Stimulated activated CD4-positive, alpha-beta T cell treated with anti-CD3 and anti-CD28 coated beads, Interleukin-12 subunit alpha, Interleukin-12 subunit beta, amount 100 ng/mL, for 24 hours (primary cell): ENCODE measurements at places on chromosomes 13 and 19.

DNA sequence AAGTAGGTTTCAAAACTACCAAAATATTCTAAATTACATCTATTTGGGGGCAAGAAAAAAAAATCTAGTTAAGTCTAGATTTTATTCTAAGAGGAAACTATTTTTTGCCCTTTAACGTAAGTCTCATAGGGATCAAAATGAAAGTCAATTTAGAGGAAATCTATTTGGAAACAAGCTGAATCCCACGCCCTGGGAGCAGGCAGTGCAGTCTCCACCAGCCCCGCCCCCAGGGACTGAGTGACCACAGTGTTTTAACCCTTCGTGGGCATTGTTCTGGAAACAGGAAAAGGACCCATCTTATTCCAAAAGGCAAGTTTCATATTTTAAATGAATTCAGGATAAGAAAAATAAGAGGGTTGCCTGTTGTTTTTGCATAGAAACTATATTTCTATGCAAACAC, 209.7 kb downstream of the SPRY2 start:
- DNase-seq, result no peak

DNA sequence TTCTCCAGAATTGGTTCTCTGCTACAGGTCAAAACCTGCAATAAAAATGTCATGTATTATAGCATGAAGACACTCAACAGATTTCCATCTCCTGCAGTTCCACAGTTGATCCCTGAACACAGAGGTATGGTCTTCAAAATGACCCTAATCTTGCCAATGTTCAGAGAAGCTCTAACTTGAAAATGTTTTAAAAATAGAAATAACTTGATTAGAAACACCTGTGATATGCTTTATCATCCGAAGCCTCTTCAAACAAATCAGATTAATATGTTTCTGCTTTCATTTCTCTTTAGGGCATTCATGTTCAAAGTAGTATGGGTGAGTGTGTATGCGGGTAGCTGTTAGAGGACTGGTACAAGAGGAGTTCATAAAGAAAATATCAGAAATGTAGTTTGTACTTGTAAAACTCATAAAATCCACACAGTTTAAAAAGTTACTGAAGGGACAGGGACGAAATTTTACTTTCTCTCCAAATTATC, 60.4 kb downstream of the KCNRG start:
- DNase-seq, result no peak

- DNase-seq, result no peak
Measured at GRCh38 chr19:58535857-58536256, 8.0 kb upstream of the TRIM28 start.

- DNase-seq, result no peak
Measured at GRCh38 chr19:27896091-27896490, 1316.9 kb downstream of the UQCRFS1 start.

DNA sequence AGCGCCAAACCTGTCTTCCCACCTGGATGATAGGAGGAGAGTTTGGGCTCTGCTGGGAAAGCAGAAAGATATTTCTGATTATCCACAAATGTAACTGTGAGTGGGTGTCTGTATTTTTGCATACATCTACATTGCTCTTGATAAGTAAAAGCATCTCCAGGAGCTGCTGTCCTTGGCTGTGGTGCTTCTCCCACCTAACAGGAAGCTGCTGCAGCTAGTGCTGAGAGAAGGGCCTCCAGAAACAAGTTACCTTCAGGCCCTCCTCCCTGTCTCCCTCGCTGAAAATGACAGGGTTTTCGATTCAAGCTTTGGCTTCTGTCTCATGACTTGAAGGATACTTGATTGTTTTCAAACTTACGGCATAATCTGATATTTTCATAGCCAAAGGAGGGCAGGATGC, 90.1 kb downstream of the FOXO1 start:
- DNase-seq, result no peak

DNA sequence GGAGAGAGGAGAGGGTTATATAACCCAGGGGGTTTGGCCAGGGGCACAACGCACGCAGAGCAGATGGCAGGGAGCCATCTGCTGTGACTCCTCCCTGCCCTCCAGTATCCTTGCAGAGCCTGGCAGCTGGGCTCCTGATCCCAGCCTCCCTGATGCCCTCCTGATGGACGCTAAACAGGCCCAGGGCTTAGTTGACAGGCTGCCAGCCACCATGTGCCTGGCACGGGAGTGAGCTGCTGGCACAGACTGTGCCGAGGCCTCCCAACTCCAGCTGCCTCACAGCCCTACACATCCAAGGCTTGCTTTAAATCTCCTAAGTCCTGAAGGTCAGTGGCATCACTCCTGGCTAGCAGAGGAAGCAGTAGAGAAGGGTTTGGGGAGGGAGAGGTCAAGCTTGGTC, 16.7 kb downstream of the SYDE1 start:
- DNase-seq, result no peak

GRCh38 chr19:582497-583197, 7.0 kb upstream of the HCN2 start:
- DNase-seq, result no peak

DNA sequence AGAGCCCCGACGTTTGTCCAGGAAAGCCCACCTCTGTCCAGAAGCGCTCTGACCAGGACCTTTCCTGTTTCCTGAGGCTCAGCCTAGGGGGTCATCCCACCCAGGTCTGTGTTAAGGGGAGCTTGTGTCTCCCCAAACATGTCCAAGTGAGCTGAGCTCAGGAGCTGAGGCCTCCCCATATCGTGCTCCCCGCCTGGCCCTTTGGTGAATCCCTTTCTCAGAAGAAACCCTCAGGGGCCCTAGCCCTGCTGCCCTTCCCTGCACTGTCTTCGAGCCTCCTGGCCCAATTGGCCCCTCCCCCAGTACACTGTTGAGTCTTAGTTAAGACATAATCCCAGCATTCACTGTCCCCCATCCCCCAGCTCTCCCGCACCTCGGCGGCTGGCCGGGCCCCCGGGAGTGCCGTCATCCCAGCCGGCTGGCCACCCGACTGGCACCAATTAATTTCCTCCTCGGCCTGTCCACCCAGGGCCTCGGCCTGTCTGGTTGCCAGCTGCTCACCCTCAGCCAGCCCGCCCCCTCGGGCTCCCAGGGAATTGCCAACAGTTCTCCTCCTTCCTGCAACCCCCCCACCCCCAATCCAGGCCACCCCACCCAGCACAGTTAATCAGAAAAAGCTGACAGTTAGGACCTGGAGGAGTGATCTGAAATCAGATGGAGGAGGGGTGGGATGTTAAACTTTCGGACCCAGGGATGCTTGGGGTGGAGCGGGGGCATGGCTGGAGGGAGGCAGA, 13.6 kb downstream of the IER2 start:
- no peak for DNase-seq
